Right ventricle myocardium superior (tissue), 1 donor: ENCODE measurements at places on chromosomes 11 and 22. TPM values are rescaled to one million over a fixed set of nuclear protein-coding genes. Genes with fewer than 3 reads are reported as not detected.

Gene OR51S1
- total RNA-seq = not detected

- no peak for DNase-seq
Observed at GRCh38 chr22:45418056-45418769, 4.7 kb downstream of the RIBC2 start.

Gene GSTT2
- total RNA-seq = 0.62 TPM

Gene PRRG4
- total RNA-seq = 0.59 TPM

Gene TFIP11
- 23.9 TPM for total RNA-seq

GRCh38 chr11:27571154-27571810 is 64.7 kb upstream of the LIN7C start:
- DNase-seq = no peak

Gene HBD
- not detected for total RNA-seq

GRCh38 chr11:62917906-62918502 is 3.2 kb downstream of the CHRM1 start:
- no peak for DNase-seq
